ENCODE measurements at places on chromosomes 6 and 20.

DNA sequence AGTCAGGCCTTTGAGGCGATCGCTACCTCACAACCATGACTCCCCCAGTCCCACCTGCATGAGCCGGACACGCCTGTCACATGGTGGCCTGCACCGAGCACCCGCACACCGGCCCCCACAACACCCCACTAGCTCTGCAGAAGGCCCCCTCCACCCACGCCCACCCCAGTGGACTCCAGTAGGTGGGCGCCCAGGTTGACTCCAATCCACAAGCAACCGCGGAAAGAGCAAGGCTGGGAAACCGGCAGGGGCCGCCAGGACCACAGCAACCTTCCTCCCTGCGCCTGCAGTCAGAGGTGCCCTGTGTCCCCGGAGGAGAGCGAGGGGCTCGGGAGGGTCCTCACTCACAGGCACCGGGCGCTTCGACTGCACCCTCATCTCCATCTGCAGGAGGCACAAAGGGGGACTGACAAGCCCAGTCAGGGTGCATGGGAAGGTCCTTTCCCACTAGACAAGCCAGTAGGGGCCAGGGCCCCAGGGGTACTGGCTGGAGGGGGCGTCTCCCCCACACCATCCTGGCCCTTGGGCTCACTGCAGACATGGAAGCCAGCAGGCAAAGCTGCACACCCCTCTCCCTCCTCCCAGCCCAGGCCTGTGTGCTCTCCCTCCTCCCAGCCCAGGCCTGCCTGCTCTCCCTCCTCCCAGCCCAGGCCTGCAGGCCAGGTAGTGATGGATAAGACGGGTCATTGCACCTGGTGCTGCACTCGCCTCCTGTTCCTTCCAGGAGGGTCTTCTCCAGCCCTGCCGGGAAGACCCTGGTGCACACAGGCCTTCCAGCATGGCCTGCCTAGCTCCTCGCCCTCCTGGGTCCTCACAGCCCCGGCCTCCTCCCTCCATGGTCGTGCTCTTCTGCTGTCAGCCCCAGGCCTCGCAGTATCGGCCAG is 137.2 kb downstream of the DLL1 start:
- no peak for DNase-seq

DNA sequence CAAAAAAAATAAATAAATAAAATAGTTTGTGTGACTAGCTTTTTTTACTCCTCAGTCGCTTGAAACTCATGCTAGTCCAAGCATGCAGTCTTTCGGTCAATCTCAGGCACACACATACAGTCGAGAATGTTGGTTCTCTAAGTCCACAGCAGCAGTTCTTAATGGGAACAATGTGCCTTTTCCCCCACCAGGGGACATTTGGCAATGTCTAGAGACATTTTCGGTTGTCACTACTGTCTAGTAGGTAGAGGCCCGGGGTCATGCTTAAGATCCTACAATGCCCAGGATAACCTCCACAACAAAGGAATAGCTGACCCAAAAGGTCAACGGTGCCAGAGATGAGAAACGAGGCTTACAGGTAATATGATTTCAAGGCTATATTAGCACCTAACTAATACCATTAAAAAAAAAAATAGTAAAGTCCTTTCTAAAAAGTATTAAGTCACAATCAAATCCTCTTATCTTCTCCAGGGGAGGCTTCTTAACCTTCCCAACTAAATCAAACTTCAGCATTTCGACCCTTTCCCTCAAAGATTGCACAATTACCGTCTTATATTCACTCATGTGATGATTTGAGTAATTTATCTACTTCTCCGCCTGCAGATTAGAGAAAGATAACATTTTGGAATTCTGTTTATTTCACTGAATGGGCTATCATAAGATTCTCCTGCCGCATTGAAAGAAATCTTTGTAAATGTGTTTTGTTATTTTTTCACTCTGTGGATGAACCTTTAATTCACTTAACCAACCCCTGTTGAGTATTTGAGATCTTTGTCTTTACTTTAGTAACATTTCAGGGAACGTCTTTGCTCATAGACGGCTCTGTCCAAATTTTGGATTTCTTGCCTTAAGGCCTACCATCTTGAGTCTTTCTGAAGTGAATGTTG is 8.1 kb upstream of the SALL4 start:
- DNase-seq: no peak

DNA sequence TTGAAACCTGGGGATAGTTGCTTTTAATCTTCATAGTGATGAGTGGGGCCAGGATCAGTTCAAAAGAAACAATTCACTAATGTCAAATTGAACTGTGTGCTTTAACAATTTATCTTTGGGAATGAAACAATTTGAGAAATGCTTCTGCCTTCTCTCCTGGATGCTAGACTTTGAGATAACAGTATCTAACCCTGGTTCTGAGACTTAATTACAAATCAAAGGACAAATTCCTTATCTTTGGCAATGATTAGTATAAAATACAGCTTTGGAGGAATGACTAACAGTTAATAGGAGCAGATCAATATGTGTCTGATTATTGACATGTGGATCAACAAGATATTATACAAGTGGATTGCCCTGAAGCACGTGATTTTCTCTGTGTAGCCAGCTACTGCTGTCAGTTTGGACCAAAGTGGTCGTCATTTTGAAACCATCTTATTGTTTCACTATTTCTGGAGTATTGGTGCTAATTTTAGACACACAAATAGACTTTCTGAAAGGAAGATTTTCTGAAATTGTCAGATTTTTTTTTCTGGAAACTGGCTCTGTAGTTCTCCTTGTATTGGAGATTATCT is 6.2 kb upstream of the FLRT3 start:
- DNase-seq: no peak

GRCh38 chr6:131982740-131983259 is 31.6 kb upstream of the CCN2 start:
- no peak for DNase-seq

GRCh38 chr6:53987522-53987888 is 123.7 kb upstream of the MLIP start:
- DNase-seq: no peak

GRCh38 chr6:10837009-10837621 is 1.2 kb downstream of the MAK start:
- no peak for DNase-seq

DNA sequence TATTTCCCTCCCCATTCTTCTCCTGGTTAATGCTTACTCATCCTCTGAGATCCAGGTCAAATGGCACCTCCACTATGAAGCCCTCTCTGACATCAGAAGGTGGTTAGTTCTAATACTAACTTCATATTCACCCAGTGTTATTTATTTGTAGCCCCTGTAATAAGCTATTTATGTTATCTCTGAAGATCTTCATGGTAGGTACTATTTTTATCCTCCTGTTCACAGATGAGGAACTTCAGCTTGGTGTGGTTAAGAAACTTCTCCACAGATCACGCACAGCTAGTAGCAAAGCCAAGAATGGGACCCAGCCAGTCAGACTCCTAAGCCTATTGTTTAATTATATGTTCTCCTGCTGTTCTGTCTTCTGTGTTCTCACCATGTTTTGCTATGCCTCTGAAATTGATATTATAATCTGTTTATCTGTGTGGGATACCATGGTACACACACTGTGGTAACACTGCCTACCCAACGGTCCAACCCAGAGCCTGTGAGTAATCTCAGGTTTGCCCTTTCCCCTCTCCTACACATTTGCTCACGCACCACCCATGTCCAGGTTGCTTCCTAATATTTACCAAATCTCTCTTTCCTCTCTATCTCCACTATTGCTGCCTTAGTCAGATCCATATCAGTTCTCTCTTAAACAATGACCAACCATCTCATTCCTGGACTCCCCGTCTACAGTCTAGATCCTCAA is 98.4 kb downstream of the IPCEF1 start:
- DNase-seq: no peak

DNA sequence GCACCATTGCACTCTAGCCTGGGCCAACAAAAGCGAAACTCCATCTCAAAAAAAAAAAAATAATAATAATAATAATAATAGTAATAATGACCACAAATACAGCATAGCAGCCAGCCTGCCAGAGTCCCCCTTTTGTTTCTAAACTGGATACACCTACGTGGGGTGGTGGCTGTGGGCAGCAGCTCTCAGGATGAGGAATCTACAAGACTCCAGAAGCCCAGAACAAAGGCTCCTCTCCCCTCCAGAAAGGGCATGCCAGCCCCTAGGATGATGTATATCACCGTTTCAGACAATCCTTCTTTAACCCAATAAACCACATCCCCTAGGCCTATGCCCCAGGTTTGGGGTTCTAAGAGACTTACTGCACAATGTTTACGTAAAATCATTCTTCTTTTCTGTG is 155.9 kb downstream of the QRSL1 start:
- no peak for DNase-seq

GRCh38 chr6:16527691-16528090 is 233.6 kb downstream of the ATXN1 start:
- no peak for DNase-seq

DNA sequence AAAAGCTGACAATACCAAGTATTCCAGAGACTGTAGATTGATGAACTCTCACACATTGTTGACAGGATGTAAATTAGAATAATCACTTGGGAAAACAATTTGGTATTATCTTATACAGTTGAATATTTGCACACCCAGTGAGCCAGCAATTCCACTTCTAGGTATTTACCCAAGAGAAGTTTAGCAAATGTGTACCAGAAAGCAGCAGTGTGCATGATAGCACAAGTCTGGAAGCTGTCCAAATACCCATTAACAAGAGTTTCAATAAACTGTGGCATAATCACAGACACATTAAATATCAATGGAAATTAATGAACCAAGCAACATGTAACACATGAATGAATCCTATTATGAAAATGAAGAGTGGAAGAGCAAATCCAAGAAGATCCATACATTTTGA is 233.6 kb downstream of the TPBG start:
- no peak for DNase-seq

DNA sequence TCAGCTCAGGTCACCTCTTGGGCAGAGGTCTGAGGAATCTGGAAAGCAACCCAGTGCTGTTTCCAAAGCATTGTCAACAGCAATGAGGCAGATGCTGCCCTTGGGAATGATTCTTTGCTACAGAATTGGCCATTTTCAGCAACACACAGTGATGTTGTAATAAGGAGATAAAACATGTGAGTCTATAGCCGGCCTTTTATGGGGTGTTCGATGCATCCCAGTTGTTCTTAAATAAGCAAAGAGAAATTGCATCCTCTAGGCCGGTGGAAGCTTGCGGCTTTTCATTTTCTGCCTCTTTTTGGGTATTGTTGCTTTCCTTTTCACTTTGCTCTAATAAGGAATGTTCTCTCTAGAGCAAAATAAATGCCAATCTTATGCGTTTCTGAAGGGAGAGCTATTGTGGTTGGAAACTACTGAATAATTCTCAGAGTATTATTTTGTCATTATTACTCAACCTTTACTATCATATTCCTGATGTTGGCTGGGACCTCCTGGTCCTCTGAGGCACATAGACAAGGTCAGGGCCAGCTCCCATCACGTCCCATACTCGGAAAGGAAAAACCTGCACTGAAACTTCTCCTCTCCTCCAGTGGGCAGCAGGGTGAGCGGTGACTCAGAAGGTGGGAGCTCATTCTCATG is 214.2 kb downstream of the CDH26 start:
- DNase-seq: no peak

DNA sequence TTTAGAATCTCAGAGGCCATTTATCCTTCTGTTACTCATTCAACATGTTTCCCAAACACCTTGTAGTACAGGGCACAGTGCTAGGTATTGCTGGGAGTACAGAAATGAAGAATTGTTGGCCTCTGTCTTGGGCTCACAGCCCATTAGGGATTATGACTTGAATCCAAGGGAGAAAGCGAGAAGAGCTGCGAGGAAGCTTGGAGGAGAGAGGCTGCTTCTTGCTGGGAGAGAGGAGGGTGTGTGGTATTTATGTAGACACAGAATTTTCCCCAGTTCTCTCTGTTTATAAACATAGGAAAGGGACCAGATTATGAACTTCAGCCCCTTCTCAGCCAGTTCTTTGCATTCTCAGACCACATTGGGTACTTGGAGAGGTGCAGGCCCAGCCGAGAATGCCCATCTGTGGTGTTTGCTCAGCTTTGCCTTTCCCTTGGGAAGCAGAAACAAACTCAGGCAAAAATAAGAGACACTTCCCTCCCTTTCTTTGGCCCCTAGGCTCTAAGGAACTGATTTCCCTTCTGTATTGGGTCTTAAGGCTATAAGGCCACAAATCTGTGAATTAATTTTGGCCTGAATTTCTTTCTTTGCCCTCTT is 17.9 kb downstream of the CHMP4B start:
- no peak for DNase-seq

DNA sequence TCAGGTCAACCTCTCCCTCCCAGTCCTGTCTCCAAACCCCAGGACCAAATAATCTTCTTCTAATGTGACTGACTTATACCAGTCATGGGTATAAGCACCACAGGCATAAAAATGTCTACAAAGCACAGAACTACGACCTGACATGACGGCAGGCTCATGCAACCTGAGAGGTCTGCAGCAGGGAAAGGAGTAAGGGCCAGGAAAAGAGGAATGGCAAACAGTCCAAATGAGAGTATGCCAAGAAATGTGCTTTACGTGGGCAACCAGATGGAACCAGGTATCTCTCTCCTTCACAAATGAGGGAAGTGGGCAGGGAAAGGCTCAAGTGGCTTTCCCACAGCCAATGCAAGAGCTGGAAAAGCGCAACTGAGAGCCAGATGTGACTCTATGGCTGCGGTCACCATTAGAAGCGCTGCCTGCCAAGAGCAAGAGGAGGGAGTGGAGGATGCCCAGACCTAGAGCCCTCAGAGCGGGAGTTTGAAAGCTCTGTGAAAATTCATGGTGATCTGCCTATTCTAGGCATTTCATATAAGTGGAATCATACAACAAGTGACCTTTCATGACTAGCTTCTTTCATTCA is 6.0 kb downstream of the APMAP start:
- no peak for DNase-seq

DNA sequence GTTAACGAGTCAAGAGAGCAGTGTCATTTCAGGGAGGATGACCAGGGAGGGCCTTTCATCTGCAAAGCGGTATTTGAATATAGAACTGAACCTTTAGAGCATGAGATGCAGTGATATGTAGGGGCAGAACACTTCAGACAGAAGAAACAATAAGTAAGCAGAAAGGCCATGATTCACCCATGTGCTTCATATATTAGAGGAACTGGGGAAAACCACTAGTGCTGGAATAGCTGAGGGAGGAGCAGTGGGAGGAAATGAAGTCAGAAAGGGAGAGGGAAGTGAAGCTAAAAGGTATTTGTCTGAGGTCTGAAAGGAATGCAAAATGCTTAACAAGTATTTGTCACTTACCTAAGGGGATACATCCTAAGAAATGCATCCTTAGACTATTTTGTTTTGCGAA is 391.2 kb downstream of the ADGRB3 start:
- no peak for DNase-seq

- DNase-seq: no peak
Observed at GRCh38 chr6:157224951-157225574, 98.3 kb downstream of the TMEM242 start.

DNA sequence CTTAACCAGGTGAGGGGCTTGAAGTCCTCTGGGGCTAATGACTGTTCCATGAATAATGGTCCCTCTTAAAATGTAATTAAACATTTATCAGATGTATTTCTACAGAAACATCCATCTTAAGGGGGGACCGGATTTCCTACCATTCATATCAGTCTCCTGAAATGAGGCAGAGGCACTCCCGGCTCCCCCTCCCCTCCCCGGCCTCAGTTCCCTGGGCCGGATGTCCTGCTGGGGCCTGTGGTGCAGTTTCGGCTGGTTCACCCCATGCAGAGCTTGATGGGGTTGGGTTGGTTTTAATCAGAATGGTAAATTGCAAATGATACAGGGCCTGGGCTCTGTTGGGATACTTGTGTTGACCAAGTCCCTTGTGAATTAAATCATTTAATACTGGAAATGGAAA is 349.4 kb downstream of the PREX1 start:
- no peak for DNase-seq
